ENCODE measurements at places on chromosomes 12 and 14.

DNA sequence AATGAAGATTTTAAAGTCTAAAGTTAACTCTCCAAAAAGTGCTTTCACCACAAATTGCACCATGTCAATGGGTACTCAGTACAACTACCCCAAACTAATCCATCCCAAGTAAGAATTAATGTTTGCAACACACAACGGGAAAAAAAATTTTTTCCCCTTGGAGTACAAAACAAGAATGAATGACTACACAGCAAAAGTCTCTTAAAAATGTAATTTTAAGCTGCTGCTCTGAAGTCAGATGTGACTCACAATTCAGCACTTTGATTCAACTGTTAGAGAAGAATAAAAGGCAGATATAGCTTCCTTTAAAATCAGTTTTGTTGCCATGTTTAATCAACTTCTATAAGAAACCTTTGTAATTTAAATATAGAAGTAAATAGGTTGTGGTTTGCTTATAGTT is 42.5 kb upstream of the VPS33A start:
- DNase-seq = no peak

- DNase-seq = no peak
These were observed 30.0 kb downstream of the IQSEC3 start for GRCh38 chr12:96543-96942.

DNA sequence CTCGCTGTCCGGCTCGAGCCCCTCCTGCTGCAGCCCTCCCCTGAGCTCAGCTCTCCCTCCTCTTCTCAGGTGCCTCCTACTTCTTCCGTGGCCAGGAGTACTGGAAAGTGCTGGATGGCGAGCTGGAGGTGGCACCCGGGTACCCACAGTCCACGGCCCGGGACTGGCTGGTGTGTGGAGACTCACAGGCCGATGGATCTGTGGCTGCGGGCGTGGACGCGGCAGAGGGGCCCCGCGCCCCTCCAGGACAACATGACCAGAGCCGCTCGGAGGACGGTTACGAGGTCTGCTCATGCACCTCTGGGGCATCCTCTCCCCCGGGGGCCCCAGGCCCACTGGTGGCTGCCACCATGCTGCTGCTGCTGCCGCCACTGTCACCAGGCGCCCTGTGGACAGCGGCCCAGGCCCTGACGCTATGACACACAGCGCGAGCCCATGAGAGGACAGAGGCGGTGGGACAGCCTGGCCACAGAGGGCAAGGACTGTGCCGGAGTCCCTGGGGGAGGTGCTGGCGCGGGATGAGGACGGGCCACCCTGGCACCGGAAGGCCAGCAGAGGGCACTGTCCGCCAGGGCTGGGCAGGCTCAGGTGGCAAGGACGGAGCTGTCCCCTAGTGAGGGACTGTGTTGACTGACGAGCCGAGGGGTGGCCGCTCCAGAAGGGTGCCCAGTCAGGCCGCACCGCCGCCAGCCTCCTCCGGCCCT is 22.8 kb downstream of the MMP17 start:
- no peak for DNase-seq

DNA sequence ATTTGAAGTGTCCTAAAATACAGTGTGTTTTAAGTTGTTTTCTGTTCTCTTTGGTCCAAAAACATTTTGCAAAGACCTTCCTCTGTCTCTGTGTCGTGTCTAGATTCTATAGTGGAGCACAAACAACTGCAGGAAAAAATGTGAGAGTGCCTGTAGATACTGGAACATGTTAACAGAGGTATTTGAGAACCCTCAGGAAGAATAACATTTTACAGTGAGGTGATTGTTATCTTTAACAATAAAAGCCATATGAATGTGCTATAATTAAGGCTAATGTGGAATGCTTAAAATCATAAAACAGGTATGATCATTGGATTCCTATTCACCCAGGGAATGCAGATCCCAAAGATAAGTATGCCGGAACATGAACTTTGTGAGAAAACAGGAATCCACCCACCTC is 98.0 kb downstream of the SAMD4A start:
- no peak for DNase-seq

DNA sequence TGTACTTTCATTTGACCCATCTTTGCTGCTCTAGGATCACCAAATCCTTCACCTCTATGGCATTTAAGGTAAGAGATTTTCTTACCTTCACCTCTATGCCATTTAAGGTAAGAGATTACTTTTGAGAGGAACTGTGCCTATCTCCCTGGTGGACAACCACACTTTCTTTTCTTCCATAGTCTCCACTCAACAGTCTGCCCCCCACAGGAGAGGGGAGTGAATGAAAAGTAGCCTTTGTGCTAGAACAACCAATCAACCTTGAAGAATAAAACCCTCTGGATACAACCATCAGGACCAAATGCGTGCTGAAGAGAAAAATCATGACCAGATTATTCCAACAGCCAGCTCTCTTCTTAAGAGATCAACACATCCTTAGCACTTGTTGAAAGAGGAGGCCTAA is 258.6 kb upstream of the TMPO start:
- DNase-seq = no peak

- no peak for DNase-seq
These were observed 96.9 kb upstream of the FGD4 start for GRCh38 chr12:32302218-32303173.

DNA sequence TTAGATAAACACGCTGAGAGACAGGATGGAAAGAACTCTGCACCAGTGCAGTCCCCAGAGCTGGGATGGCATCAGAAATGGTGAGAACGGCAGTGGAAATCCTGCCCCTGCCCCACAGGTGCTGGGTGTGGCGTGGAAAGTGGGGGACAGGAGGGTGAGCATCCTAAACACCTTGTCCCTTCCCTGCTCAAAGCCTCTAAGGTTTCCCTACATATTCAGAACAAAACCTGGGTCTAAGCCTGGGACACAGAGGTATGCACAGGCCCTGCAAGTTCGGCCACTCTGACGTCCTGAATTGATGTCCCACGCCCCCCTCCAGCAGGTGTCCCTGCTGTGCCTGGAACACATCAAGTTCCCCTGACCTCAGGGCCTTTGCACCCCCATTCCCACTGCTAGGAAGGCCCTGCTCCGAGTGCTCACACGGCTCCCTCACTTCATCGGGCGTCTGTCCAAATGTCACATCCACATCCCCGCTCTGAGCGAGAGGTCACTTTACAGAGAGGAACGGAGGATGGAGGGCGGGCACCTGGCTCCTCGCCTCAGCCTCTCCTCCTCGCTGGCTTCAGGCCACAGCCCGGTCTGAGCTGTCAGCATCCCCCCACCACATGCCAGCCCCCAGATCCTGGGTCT is 38.5 kb upstream of the SFSWAP start:
- no peak for DNase-seq

DNA sequence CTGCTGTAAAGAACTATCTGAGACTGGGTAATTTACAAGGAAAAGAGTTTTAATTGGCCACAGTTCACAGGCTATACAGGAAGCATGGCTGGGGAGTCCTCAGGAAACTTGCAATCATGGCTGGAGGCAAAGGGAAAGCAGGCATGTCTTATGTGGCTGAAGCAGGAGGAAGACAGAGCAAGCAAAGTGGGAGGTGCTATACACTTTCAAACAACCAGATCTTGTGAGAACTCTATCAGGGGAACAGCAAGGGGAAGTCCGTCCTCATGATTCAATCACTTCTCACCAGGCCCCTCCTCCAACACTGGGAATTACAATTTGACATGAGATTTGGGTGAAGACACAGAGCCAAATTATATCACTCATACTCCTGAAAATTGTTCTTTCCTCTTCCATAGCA is 109.5 kb upstream of the PKP2 start:
- no peak for DNase-seq

- DNase-seq = no peak
These were observed 9.0 kb upstream of the IQSEC3 start for GRCh38 chr12:57539-57938.

- DNase-seq = no peak
These were observed 78.5 kb upstream of the ZFP36L1 start for GRCh38 chr14:68871392-68871791.
